ENCODE measurements at places on chromosomes 7 and 10.

DNA sequence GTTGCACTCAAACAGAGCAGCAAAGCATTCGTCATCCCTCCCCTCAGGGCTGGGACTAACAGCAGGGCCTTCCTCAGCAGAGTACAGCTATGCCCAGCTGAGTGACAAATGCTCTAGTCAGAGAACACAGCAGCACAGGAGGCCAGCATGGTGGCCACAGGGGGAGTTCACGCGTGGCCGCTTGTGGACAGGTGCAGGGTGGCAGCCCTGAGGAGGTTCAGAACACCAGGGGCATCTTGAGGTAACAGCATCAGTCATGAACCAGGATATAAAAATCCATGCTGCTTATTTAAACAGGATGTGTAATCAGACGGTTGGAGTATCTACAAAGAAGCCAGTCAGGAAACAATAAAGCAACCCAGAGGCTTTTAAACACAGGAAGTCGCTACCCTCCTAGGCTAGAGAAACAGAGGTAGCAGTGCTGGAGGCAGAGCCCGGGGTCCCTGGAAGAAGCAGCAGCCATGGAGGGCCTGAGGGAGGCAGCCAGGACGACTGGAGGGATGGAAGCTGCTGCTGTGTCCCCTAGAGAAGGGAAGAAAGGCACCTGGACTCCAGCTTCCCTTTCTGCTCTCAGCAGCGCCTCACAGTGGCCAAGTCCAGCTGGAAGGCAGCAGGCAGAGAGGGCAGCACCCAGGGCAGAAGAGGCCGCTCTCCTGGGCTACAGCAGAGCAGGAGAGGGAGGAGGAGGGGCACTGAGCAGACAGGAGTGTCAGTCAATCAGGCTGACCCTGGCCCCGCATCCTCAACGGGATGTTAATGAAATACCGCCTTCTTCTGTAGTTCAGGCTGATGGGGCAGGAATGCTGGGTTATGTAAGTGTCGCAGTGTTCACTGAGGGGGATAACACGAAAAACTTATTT lies 70.8 kb upstream of the UCN3 start:
- peak; percentile 74 for DNase-seq

- DNase-seq = no peak
Observed at GRCh38 chr10:88889559-88890337, 9.7 kb downstream of the STAMBPL1 start.

- DNase-seq = no peak
Observed at GRCh38 chr10:75430000-75430763, 1.2 kb upstream of the LRMDA start.

- DNase-seq = no peak
Observed at GRCh38 chr10:91339729-91340128, 70.4 kb upstream of the HECTD2 start.

GRCh38 chr10:36669615-36670352 lies 455.6 kb upstream of the ANKRD30A start:
- no peak for DNase-seq

DNA sequence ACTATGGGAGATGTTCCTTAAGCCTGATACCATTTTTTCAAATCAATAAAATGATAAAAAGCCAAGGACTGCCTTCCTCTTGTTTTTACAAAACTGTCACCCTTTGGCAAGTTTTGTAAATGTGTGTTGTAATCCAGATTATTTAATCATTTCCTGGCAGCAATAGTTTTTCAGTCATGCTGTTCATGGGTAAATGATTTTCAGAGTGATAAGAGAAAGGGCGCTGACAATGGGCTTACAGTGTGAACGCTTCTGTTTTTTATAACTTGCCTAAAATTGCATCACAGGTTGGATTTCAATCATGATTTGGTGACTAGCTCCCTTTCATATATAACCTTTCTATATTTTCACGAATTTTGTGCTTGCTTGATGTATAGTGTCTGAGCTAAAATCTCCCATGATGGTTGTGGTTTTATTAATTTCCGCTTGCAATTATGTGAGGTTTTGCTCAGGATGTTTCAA lies 19.0 kb upstream of the DMBT1 start:
- peak; percentile 34 for DNase-seq

DNA sequence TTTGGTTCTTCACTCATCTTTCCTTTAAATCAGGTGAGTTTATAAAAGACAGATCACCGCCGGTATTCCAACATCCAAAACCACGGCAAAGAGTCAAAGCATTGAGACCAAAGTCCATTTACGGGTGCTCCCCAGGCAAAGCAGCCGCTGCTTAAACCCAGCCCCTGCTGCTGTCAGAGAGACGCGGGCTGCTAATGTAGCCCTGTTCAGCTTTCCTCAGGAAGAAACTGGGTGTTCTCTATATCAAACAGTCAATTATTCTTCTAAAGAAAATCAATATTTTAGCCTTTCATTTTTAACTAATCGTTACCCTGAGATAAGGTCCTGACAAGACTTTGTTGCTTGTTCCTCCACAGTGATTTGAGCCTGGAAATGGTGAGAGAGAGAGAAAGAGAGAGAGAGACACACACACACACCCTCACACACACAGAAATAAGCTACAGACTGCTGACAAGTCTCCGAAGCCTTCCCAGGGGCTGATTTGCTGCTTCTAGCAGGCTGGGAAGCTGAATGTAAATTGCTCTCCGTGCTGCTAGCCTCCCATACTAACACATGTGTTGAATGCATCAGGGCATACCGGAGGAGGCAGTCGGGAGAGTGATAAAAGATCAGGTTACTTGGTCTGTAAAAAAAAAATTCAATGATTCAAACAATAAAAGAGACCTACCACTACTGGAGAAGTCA lies 183.0 kb upstream of the ANK3 start:
- DNase-seq = no peak

DNA sequence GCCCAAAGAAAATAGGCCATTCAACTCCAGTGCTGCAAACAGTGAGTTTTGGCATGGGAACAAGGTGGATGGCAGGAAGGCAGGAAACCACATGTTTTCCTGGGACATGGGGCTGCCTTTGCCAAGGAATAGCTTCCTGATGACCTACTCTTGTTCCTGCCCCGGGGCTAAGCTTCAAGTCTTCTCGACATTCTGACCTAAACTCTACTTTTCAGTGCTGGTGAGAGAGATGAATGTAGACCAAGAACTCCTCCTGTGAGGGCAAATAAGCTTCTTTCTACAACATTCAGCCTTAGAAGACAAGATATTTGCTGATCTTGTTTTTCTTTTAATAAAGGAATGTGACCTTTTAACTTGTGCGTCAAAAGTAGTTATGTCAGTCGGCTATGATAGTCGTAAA lies 199.0 kb downstream of the GPR37 start:
- no peak for DNase-seq

Measured in CD4-positive, alpha-beta T cell treated with Interleukin-10 for 1 hour (primary cell).